ENCODE measurements at places on chromosomes 5 and 9.

- no peak for DNase-seq
Measured at GRCh38 chr5:127014573-127014972, 15.8 kb downstream of the MARCHF3 start.

DNA sequence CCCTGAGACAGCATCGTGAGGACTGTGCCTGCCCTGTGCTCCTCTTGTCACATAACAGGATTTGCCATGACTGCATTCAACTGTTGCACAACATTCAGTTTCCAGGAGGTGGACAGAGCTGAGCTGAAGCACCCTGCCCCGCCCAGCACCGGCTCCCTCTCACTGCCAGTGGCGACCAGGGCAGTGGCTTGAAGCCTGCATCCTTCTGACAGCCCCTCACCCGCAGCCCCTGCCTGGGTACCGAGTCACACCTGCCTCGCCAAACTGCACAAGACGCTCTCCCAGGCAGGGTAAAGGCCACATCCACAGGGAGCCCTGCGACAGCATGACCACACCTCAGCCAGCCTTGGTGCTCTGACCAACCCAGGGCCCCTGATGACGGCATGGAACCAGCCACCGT is 59.9 kb upstream of the ZNF354A start:
- no peak for DNase-seq

- DNase-seq, result peak; percentile 55
Measured at GRCh38 chr9:121201045-121201737, 478 bp downstream of the RAB14 start.

DNA sequence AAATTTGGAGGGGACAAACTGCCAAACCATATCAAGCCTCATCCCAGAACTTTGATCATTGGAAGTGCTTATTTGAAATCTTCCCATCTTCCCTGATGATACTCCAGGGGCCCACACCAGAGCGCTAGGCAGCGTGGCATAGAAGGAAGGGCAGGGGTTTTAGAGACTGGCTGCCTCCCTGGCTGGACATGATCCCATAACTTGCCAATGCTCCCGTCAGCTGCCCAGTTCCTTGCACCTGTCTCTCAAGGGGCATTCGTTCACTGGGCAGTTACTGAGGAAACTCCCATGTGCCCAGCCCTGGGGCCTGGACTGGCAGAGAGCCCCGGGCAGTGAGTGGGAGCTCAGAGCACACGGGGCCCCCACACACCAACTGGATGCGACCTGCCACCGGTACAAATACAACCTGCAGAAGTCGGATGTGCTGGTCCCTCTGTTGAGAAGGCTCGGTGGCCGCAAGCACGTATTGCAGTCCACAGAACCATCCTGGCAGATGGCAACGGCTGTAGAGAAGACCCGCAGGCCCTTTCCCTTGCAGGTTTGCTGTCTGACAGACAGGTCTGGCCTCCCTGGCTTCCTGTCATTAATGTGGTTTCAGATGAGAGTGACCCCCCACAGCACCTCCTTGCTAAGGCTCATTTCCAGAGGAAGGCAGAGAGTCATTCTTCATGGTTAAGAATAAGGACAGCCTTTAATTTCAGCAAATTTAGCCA is 122.4 kb downstream of the MVB12B start:
- DNase-seq, result no peak

GRCh38 chr5:912280-913091 is 19.8 kb downstream of the TRIP13 start:
- DNase-seq, result peak; percentile 83

DNA sequence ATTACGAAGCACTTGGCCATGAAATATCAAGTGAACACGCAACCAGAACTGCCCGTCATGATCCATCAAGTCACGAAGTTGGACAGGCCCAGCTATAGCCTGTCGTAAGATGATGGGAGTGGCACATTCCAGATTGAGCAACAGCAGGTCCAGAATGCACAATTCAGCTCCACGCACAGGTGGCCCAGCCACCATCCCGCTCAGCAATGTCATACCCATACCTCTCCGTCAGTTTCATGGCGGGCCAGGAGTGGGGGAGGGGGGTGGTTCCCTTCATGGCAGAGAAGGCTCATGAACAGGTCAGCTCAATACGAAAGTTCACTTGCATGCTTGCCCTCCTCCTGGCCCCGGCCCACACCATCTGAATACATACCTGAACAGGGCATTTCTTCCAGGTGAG is 34.9 kb downstream of the SMIM23 start:
- DNase-seq, result no peak

DNA sequence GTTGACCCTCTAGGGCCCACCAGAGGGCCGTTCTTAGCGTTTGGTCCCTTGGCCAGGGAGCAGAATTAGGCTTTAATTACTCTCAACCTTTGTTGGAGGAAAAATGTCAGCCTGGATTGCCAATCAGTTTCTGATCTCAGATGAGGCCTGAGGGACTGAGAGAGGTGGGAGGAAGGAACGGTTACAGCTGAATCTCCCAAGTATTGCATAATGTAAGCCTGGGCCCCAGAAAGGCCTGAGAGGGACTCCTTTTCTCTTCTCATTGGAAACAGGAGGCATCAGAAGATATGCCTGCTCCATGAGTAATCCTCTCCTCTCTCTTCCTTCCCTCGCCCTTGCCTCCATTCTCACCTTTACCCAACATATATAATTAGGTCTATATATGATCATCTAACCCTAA is 105.7 kb downstream of the INSYN2B start:
- no peak for DNase-seq

DNA sequence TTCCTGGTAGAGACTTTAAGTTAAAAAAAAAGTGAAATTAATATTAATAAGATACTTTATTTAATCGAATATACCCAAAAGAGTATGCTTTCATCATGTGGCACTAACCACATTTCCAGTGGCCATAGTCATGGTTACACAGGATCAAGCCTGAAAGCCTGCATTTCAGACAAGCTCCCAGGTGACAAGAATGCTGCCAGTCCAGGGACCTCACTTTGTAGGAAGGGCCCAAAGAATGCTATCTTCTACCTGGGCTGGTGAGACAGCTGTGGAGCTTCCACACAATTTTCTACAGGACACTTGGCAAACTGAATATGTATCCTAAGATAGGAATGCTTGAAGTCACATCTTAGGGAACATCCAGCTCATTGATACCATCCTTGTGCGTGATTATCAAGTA is 203.8 kb downstream of the AUH start:
- DNase-seq, result no peak

DNA sequence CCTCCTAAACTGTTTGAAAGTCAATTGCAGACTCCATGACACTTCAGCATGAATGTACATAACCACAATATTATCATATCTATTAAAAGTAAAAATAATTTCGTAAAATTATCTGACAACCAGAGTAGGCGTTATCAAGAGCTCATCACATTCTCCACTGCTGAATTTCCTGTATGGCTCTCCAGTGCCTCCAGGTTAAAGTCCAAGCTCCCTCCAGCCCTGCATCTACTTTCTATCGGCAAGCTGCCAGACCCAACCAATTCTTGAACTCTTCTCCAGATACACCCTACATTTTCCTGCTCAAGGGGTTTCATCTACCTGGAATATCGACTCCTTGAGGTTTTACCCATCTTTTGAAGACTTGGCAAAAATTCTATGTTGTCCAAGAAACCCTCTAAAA is 74.5 kb upstream of the TBC1D2 start:
- no peak for DNase-seq

DNA sequence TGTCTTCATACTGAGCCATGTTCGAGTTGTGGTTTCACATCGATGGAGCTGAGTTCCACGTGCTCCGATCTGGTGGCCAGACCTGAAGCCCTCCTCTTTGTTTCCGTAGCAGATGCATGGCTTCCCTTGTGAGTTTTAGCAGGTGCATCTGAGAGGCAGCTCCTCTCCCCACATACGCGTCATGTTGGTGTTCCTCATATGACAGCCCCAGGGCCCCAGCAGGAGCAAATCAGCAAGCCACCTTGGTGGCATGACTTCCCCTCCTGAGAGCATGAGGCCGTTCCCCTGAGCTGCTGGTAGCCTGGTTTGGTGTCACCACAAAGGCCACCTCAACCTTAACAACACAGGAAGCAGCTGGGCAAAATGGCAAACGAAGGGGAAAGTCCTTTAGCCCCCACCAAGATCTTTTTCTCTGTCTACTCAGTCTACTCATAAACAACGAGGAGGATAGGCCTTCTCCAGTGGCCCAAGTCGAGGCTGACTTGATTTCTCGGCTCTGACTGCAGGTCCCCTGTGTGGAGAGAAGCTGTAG is 5.9 kb downstream of the CYFIP2 start:
- DNase-seq, result peak; percentile 95

- no peak for DNase-seq
Measured at GRCh38 chr5:97936231-97936630, 753.2 kb upstream of the RIOK2 start.

- DNase-seq, result no peak
Measured at GRCh38 chr9:134293611-134294152, 32.6 kb upstream of the RXRA start.

All from CD4-positive, alpha-beta T cell treated with Interleukin-21 for 1 hour (primary cell).